ENCODE measurements at places on chromosomes 12 and 14.

- no peak for DNase-seq
These were observed 29.4 kb downstream of the BCAT1 start for GRCh38 chr12:24919346-24920001.

GRCh38 chr12:54444206-54444605, 25.1 kb upstream of the ITGA5 start:
- DNase-seq = no peak

GRCh38 chr12:117718141-117718540, 250.6 kb downstream of the KSR2 start:
- DNase-seq = no peak

GRCh38 chr12:118185602-118186397, 49.9 kb downstream of the PEBP1 start:
- no peak for DNase-seq

GRCh38 chr12:3049611-3050249, 27.4 kb upstream of the TSPAN9 start:
- no peak for DNase-seq

DNA sequence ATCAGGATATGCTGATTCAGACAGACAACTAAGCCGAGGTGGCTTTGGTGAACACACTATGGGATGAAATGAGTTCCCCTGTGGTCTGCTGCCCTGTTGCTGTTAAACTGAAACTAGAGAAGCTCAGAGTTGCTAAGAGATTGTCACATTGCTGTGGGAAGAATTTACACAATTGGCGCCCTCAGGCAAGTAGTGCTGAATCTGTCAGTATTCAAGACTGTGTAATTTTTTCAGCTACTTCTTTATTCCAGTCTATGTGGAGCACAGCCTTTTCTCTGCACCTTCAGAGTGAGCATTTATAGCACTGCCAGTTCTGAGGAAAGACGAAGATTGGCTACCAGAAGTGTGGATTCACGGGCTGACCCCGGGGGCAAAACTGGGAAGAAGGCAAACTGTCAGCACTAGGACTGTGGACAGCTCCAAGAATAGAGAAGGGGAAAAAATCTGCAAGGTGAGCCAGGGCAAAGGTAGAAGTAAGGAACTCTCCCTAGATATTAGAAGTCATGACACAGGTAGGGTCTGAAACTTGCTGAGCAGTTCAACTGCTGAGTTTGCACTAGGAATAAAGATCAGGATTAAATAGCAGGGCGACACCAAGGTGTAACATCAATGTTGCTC, 218.8 kb upstream of the TMPO start:
- no peak for DNase-seq

GRCh38 chr14:52700701-52701172, 5.4 kb upstream of the ERO1A start:
- no peak for DNase-seq

GRCh38 chr12:107859367-107859766, 84.9 kb downstream of the ASCL4 start:
- DNase-seq = no peak

DNA sequence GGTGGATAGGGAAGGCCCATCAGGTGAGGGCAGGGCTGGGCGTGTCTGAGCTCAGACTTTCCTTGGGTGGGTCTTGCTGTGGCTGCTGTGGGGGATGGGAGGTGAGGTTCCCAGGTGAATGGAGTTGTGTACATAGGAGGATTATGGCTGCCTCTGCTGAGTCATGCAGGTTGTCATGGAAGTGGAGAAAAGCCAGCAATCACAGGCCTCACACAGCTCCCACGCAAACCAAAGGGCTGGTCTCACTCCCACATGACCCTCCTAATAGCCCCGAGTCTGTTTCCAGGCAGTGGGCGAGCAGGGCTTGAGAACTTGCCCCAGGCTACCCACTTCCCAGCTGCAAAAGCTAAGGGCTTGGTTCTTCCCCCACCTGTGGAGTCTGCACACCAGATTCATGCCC, 149.5 kb downstream of the IPO8 start:
- DNase-seq = no peak

GRCh38 chr14:39023939-39024871, 78.8 kb downstream of the SEC23A start:
- DNase-seq = no peak

DNA sequence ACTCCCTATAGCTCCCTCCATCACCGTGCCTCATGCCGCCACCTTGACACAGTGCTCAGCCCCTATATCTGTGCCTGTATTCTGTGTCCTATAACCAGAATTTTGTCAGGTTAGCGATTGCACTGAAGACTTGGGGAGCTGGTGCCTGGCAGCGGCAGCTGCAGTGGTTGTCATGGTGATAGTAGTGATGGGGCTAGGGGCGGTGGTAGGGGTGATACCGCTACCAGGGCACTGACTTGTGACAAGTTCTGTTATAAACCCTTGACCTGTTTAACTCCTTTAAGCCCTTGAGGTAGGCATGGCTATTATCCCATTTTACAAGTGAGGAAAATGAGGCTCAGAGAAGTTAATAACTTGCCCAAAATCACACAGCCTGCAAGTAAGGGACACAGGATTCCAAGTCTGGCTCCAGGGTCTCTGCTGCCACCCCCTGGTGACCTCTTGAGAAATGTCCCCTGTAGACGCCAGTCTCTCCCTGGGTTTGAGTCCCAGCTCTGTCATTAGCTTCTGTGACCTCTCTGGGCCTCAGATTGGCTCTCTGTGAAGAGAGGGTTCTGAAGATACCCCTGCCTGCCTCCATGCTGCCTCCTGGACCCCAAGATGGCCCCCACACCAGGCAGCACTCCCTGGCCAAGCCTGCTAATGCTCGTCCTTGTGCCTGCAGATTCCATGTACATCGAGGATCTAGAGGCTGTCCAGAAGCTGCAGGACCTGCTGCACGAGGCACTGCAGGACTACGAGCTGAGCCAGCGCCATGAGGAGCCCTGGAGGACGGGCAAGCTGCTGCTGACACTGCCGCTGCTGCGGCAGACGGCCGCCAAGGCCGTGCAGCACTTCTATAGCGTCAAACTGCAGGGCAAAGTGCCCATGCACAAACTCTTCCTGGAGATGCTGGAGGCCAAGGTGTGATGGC, 121.9 kb downstream of the ESRRB start:
- no peak for DNase-seq

DNA sequence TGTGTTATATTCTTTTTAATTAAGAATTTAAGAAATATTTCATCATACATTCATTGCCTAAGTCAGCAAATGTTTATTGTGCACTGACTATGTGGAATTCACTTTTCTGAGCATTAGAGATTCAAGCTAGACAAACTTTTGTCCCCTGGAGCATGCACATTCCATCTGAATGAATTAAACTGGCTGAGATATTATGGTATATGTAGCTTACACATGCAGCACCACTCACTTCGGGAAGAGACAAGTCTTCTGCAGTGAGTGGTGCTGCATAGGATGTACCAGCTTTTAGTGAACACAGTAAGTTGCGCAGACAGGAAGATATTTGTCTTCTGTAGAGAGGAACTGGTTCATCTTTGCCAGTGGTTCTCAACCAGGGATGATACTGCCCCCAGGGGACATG, 318.4 kb downstream of the SYT1 start:
- no peak for DNase-seq

GRCh38 chr12:105107171-105107493, 399 bp upstream of the WASHC4 start:
- DNase-seq = peak; percentile 62

DNA sequence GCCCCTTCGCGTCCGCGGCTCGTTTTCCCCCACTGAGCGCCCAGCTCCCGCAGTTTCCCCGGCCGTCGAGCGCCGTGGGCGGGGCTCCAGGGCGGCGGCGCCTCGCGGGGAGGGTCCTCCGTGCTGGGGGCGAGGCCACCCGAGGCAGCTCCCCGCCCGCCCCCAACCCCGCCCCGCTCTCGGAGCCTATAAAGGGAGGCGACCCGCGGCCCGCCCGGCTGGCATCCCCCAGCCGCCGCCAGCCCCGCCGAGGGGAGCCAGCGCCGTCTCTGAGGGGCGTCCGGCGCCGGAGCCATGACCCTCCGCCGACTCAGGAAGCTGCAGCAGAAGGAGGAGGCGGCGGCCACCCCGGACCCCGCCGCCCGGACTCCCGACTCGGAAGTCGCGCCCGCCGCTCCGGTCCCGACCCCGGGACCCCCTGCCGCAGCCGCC, at the start of gene TAMALIN:
TSS of gene TAMALIN (plus strand) at position 221 of the 432 bp plus-strand sequence. CDS start at position 295, 74 bp downstream.
- peak; percentile 89 for DNase-seq

DNA sequence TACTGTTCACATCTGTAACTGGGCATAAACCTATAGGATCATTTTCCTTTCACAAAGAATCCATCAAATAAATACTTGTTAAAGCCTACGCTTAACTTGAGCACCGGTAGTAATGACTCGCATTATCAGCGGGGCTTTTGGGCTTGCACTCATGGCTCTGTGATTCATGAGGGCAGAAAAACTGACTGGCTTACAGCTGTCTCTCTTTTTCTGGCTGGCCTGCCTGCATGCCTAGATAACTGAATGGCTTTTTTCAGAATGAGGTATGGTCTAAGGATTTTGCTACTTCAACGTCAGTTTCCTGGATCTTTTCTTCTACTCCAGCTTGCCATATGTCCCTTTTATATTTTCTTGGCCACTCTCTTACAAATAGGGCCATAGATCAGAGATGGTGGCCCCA, 531.1 kb downstream of the NRXN3 start:
- no peak for DNase-seq

GRCh38 chr12:29869946-29870345, 86.2 kb upstream of the TMTC1 start:
- no peak for DNase-seq

GRCh38 chr14:90536092-90536491, 139.3 kb downstream of the CALM1 start:
- DNase-seq = peak; percentile 76

DNA sequence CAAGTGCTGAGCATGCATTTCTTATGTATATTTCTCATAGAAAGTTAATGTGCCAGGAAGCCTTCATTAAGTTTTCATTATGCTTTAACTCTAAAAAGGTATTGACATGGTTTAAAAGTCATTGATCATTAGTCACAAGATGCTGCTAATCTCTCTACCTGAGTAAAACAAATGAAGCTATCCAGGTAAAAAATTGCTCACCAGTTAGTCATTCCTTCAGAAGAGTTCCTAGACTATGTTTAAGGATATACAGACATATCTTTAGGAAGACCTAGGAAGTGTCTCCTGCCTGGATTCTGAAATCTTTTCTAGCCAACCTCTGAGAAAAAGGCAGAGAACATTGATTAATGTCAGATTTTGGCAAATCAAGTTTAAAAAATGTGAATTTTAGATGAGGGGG, 274.2 kb downstream of the PDZRN4 start:
- DNase-seq = no peak

DNA sequence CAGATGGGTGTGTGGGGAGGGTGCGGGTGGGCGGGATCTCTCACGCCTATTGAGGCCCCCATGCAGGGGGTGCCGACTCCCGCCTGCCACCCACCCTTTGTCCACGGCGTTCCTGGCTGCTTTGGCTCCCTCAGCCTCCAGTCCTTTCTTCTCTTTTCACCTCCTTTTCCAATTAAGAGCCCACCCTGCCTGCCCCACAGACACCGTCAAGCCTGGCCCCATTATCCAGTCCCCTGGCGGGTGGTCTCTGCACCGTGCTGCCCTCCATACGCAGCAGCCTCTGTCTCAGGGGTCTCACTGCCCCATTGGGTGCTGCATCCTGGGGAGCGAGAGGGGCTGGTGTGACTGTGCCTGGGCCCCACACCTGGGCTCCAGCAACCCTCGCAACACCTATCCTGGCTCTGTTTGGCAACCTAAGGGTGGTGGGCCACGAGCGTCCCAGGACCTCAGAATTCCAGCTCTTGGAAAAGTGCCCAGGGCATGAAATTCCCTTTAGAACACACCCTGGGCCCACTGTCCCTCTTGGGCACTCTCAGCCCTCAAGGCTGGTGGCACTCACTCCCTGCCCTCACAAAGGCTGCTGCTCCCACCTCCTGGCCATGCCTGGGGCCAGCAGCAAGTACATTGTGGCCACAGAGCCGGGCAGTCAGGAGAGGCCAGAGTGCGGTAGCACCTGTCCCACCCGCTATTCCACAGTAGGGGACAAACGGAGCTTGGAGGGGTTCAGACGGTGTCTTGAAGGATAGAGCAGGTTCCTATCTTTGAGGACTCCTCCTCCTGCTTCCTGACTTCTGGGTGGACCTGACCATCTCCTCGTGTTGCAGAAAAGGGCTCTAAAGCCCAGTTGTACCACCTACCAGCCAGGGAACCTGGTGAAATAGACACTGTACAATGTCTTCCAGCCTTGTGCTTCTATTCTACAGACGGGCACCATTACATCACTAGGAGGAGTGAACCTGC, 114.1 kb downstream of the KIF26A start:
- DNase-seq = no peak
